ENCODE measurements at places on chromosomes 6 and 20.

DNA sequence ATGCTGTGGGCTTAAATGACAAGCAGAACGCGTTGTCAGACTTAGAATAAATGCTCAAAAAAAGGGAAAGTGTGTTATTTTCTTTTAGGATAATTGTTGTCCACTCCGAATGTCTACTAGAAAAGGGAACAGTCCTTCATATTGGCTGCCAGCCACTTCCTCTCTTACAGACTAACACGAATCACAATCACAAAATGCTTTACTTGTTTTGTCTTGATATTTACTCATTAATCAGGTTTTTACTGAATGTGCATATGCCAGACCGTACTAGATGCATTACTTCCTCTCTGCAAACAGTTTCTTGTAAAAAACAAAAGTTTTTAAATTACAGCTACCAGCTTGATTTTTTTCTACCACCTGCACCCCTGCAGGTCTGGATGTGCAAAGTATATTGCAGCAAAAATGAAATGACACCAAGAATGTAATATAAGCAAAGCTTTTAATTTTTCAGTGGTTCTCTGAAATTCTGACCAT is 821 bp downstream of the DHX35 start:
- DNase-seq, result no peak

- DNase-seq, result no peak
Measured at GRCh38 chr20:53223626-53224172, 251.5 kb downstream of the TSHZ2 start.

- DNase-seq, result no peak
Measured at GRCh38 chr20:13008761-13009681, at the start of gene SPTLC3. Gene SPTLC3 (plus strand): TSS chr20:13008972. CDS start chr20:13009268, 296 bp downstream.

- DNase-seq, result no peak
Measured at GRCh38 chr6:4975506-4975905, 28.3 kb downstream of the RPP40 start.

DNA sequence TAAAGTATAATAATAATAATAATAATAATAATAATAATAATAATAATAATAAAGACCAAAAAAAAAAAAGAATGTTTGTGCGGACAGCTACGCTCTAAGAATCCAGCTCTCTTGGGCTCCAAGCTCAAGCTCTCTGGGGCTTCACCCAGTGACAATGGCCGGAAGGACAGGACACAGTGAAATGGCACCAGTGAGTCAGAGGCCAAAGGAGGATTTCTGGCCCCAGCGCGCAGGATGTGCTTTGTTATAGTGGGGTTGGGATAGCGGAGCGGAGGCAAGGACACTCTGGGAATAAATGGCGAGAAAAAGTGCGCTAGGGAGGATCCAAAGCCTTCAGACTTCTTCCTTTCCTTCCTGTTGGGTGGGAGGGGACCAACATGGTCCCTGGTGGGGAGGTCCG is 38.2 kb downstream of the HLA-A start:
- no peak for DNase-seq

- no peak for DNase-seq
Measured at GRCh38 chr20:32539026-32539816, 45.9 kb downstream of the NOL4L start.

DNA sequence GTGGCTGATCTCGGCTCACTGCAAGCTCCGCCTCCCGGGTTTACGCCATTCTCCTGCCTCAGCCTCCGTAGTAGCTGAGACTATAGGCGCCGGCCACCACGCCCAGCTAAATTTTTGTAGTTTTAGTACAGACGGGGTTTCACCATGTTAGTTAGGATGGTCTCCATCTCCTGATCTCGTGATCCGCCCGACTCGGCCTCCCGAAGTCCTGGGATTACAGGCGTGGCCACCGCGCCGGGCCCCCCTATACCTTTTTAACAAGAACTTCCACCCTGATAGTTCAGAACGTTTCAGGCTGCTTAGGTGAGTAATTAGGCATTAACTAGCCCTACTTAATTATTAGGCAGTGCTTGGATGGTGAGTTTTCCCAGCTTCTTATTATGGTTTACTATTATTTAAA is 552.5 kb downstream of the BCKDHB start:
- no peak for DNase-seq

DNA sequence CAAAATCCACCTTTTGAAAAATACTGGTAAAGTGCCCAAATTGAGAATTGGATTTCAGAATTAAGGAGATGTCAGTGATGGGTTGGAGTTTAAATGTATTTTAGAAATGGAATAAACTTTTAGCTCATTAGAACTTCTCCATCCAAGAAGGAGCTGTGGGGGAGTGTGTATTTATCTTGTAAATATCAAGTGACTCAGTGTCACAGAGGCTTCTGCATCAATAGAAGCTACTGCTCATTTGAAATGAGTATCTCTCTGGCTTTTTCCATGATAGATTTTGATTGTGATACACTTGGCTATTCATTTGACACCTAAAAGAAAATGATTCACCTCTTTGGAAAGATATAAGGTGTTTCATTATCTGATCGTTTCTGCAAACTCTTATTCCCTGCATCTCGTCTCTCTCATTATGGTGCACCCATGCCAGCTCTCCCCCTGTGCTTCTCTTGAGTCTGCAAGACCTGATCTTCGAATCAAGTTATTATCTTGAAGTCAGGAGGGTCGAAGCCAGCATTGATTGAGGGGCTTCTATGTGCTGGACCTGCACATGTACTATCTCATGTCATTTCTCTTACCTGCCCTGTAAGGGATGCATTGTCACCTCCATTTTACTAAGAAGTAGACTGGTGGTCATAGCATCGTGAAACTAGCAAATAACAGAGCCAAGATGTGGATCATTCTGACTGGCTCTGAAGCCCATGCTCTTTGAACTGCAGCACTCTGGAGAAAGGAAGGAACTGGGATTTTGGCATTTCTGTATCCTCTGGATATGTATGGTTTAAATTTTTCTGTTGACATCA is 30.1 kb downstream of the VAPB start:
- no peak for DNase-seq

GRCh38 chr20:32490942-32491763 is 94.0 kb downstream of the NOL4L start:
- DNase-seq, result no peak

DNA sequence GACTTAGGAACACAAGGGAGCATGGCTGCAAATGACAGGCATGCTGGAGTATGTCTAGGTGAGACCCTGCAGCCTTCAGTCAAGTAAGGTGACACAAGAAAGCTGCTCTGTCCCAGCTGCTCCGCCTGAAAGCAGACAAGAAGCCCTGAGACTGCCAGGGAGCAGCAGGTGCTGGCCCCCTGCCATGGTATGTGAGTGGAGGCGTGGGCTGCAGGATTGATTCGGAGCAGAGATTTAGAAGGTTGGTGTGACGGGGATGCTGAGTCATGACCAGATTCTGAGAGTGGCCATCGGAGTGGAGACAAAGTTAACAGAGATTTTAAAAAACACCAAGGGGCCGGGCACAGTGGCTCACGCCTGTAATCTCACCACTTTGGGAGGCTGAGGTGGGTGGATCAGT is 17.8 kb downstream of the LRP11 start:
- DNase-seq, result no peak

- DNase-seq, result no peak
Measured at GRCh38 chr6:132612449-132613108, 11.5 kb downstream of the TAAR2 start.
